ENCODE measurements at places on chromosomes 2 and 18. TPM values are rescaled to one million over a fixed set of nuclear protein-coding genes. Genes with fewer than 3 reads are reported as not detected.

VIT gene
- 0.12 TPM for total RNA-seq

CCDC68 gene
- total RNA-seq, result 3.9 TPM

REG1B gene
- not detected for total RNA-seq

DLGAP1 gene
- total RNA-seq, result 2.4 TPM

SCN7A gene
- total RNA-seq, result not detected

RNU2-63P gene
- not detected for total RNA-seq

CD302 gene
- total RNA-seq, result 9.0 TPM

TMEM247 gene
- total RNA-seq, result not detected

LMAN1 gene
- 181 TPM for total RNA-seq

ATP6V1B1 gene
- total RNA-seq, result 1.3 TPM

IL1RL1 gene
- total RNA-seq, result 1.1 TPM

NGEF gene
- 14.9 TPM for total RNA-seq

ITGB6 gene
- 0.06 TPM for total RNA-seq

LDAH gene
- total RNA-seq, result 20.5 TPM

RIT2 gene
- not detected for total RNA-seq

ANTXR1 gene
- 86.4 TPM for total RNA-seq

CFC1 gene
- total RNA-seq, result not detected

CD8B2 gene
- total RNA-seq, result not detected

WDR54 gene
- total RNA-seq, result 32.9 TPM

ZNF385B gene
- total RNA-seq, result not detected

SERPINB7 gene
- not detected for total RNA-seq

ADI1 gene
- total RNA-seq, result 68.0 TPM

SOWAHC gene
- total RNA-seq, result 18.4 TPM

ST3GAL5 gene
- total RNA-seq, result 13.3 TPM

SDC1 gene
- 5.3 TPM for total RNA-seq
